ENCODE measurements at places on chromosomes 3 and 15.
A peak's percentile ranks its signal among the peaks of the same experiment; 100 is the strongest.

GRCh38 chr3:79203144-79203519 lies 564.7 kb downstream of the ROBO1 start:
- ATAC-seq, result peak; percentile 87

GRCh38 chr3:6179761-6180160 lies 681.2 kb upstream of the GRM7 start:
- ATAC-seq, result no peak

GRCh38 chr15:91824256-91824655 lies 29.3 kb upstream of the SLCO3A1 start:
- no peak for ATAC-seq

DNA sequence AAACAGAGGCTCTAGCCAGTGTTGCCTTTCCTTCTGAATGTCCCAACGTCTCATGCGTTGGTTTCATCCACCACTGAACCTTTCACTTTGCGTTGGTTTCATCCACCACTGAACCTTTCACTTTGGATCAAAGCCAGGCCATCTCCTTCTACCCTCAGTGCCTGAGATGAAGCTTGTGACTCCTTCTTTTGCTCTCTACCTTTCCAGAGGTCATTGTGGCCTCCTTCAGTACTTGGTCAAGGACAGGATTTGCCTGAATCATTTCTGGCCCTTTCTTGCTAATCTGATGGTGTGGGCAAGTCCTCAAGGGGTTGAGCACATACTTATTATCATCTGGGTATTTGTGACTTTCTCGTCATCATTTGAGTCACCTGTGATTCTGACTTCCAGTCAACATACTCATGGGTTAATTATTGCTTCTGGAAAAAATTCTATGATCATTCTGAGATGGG lies 50.0 kb downstream of the SELENOT start:
- no peak for ATAC-seq

DNA sequence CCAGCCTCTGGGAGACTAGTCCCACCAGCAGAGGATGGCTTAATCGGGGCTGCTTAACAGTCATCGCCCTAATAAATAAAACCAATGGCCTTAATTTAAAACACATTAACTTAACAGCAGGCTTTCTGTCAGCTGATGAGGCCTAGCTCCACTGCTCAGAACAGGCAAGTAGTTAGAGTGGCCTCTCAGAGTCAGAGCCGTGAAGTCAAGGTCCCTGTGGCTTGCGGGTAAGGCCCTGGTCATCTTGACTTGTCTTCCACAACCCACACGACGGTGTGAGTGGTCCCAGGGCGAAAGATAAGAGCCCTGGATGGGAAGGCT lies 11.8 kb downstream of the XXYLT1 start:
- ATAC-seq, result peak; percentile 32

DNA sequence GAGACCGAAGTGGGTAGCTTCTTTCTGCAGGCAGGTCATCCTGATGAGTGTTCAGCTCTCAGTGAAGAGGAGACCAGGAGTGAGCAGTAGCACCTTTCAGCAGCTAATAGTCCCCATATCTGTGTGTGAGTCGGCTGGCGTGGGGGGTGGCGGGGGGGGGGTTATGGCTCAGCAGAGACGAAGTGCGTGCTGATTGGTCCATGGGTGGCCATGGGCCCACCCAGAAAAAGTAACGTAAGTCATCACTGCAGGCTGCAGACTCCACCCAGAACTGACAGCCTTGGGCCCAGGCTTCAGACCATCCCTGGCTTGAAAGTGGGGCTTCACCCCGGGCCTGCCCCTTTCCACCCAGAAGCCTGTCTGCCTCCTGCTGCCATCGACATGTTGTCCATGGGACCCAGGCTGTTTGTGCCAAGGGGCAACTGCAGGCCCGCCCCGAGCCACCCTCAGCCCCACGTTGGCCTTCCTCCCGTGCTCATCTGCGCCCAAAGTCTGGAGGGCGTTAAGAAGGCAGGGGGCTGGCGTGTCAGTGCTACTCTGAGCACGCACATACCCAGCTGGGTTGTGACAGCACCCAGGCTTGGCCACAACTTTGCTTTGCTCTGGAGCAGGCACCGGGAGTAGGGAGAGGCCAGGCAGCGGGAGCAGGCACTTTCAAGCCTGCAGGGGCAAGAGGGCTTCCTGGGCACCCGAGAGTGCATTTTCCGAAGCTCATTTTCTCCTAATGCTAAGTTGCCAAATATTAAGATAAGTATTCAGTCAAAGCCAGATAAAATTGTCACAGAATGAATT lies 511.7 kb upstream of the CDIN1 start:
- no peak for ATAC-seq

- peak; percentile 67 for ATAC-seq
Observed at GRCh38 chr15:25422021-25422420, 16.8 kb downstream of the UBE3A start.

DNA sequence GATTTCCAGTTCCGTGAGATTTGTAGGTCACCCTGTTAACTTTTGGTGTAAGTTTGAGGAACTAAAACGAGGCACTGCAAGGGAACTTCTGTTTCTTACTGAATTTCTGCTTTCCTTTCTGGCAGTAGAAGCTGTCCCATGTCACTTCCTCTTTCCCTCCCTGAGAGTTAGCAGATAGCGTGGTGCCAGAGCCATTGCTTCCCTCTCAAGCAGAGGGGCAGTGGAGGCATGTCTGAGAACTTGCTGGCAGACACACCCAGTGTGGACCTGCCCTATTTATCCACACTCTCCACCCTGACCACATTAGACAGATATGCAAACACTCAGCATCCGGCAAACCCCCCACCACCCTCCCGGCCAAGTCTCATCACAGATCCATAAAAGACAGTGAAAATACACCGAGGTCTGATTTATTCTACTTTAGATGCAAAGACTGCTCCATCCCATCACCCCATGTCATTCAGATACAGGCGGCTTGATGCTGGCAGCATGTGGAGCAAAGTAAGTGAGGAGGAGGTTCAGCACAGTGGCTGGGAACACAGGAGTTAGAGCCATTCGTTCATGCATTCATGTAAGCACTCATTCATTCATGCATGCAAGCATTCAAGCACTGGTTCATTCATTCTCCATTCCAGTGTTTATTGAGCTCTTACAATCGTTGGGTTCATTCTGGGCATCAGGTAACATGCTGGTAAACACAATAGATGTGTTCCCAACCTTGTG lies 324.7 kb downstream of the SHQ1 start:
- no peak for ATAC-seq

DNA sequence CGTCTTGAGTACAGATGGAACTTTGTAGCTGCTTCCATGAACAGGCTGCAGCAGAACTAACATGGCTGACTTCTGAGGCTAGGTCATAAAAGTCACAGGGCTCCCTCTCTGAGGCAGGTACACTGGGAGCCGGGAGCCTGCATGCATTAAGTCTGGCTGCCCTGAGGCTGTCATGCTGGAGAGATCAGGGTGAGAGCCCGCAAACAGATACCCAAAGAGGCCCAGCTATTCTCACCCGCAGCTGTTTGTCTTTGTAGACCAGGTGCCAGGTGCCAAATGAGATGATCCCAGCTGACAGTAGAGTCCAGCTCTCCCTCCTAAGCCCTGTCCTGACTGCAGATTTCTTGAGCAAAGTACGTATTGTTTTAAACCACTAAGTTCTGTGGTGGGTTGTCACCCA lies 8.6 kb upstream of the SLCO3A1 start:
- ATAC-seq, result no peak

All from SK-N-SH treated with all-trans-retinoic acid at 6 μM for 48 hours (cell line).